ENCODE measurements at places on chromosomes 11 and 22.

- no peak for DNase-seq
These were observed 1.2 kb downstream of the FAM89B start for GRCh38 chr11:65573391-65574079.

DNA sequence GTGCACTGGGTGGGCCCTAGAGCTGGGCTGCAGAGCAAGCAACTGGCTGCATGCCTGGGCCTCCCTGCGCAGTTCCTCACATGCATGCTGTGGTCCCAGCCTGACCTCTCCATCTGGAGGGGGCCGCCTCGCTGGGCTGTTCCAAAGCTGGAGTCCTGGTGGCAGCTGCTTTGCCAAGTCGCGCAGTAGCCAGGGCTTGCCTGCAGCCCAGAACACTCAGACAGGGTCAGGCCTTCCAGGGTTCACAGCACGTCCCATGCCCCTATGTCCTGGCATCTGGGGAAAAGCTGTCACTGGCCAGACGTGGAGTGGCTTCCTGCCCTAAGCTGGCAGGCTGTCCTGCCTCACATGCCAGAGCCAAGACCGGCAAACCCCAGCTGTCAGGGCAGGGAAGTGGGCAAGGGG, 16.5 kb upstream of the CDC42EP2 start:
- DNase-seq, result no peak

DNA sequence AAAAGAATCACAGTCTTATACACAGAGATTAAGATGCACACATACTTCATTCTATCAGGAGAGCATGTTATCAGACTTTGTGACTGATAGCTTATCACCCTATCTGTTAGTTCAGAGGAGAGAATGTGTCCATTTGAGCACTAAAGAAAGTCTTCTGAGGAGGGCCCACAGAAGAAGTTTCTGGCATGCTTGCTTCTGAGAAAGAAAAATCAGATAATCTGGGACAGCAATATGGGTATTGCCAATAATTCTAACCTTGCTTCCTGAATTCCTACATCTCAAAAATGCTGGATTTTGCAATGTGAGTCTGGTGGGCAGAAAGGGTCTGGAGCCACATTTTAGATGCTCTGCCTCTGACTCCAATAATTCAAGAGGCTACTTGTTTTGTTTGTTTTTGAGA, 128.9 kb downstream of the RBFOX2 start:
- DNase-seq, result no peak

DNA sequence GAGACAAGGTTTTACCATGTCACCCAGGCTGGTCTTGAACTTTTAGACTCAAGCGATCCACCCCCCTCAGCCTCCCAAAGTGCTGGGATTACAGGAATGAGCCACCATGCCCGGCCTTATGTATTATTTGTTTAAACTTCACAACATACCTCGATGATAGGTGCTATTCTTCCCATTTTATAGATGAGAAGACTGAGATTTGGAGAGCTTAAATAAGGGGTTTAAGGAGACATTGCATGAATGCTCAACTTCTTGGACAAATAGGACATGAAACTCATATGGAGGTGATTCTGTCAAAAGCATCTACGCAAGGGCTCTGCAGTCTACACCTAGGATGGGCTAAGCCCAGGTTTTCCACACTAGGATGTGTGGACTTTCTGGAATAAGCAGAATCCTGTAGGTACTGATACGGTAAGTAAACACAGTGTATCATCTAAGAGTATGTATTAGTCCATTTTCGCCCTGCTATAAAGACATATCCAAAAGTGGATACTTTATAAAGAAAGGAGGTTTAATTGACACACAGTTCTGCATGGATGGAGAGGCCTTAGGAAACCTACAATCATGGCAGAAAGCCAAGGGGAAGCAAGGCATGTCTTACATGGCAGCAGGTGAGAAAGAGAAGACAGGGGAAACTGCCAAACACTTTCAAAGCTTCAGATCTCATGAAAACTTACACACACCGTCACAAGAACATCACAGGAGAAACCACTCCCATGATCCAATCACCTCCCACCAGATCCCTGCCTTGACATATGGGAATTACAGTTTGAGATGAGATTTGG, 62.8 kb upstream of the CAPRIN1 start:
- no peak for DNase-seq

- no peak for DNase-seq
These were observed 6.8 kb upstream of the RGL4 start for GRCh38 chr22:23684026-23684425.

DNA sequence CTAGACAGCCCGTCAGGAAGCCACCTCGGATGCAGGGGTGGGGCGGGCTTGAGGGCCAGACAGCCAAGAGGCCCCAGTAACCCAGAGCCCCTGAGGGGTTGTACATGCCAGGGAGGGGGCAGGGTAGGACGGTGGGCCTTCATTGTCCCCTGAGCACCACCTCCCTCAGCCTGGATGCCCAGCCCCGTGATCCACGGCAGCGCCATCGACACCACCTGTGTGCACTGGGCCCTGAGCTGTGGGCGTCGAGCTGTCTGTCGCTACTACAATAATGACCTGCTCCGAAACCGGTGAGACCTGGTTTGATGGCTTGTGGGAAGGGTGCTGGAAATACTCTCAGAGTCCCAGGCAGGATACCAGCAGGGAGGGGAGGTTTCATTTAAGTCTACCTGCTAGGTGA, 37.4 kb upstream of the TPBGL start:
- DNase-seq, result no peak

Data from effector CD8-positive, alpha-beta T cell (primary cell).